ENCODE measurements at places on chromosomes 1 and 21.
A peak's percentile ranks its signal among the peaks of the same experiment; 100 is the strongest.

DNA sequence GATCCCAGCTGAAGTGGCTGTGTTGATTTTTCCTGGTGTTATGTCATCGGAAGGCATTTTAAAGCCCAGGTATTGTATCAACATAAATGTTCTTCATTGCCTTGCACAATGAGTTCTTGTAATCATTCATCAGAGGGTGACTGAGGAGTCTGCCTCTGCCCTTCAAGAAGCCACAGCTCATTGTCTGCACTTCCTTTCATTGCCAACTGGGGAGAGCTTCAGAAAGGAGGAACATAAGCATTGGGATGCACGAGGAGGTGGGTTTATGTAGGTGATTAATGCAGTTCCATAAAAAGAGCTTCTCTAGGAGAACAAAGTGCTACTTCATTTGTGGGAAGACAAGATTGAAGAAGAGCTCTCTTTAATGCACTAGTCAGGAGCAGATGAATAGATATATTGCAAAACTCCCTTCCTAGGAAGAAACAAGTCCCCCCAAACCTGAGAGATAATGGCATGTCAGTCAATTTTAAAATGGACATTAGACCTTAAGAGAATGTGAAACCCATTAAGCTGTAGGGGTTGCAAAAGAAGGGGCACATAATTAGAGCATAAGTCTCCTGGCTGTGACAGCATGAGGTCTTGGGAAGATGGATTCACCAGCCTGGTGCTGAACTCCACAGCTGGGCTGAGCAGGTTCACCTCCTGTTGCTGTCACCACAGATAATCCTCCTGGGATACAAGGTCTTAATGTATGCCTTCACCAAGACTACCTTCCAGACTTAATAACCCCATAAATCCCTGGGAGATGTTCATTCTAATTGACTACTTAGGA is 124.6 kb downstream of the BACH1 start:
- no peak for DNase-seq

GRCh38 chr1:109385417-109385816 is 12.3 kb downstream of the SORT1 start:
- DNase-seq, result no peak

- peak; percentile 7 for DNase-seq
Observed at GRCh38 chr1:83000286-83000685, 998.6 kb downstream of the TTLL7 start.

DNA sequence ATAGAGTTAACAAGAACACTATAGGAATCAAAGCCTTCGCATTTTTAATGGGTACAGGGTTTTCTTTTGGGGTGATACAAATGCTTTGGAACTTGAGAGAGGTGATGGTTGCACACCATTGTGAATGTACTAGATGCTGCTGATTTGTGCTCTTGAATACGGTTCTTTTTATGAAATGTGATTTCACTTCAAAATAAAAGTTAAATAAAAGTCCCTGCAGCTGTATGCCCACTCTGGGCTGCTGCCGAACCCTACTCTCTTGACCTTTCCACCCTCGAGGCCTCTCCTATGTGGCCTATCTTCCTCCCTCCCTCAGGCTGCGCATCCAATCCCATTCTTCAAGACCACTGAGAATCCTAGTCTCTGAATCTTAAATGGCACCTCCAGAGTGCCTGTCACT is 168.5 kb upstream of the AJAP1 start:
- DNase-seq, result no peak

GRCh38 chr1:84301004-84301784 is at the start of gene SAMD13:
SAMD13 (plus strand) TSS chr1:84301708; CDS start chr1:84303235, 1,527 bp downstream.
- DNase-seq, result peak; percentile 50

- no peak for DNase-seq
Observed at GRCh38 chr21:14736162-14736561, 190.0 kb upstream of the SAMSN1 start.

DNA sequence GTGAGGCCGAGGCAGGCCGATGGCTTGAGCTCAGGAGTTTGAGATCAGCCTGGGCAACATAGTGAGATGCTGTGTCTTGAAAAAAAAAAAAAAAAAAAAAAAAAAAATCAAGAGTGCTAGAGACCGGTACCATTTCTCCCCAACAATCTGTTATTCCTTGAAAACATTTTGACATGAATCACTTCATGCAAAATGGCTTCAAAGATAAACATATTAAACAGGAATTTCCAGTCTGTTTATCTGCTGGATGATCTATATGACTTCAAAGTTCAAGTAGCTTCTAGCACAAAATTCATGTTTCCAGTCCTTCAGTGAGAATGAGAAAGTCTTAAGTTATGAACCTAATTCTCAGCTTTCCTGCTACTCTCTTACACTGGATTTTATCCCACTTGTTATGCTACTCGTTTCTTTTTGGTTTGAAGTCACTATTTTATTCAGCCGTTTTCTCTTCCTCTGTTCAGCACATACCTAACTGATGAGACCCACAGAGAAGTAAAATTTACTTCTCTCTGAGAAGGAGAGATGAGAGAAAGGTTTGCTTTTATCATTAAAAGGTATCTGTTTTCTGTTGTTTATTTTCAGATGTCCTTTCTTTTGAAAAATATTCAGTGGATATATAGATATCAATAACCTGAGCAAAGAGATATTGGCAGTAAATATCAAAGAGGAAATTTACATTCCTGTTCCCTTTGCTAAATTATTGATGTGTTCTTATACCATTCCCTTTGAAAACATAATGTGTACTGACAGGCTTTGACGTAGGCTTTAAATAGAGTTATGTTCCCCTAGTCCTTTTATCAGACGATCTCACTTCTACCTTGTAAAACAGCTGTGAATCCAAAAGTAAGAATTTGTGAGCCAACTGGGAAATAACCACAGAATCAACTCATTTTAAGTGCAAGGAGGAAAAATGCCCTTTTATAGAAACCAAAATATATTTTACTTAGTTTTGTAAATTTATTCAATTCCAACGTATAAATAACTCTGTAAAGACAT is 38.2 kb downstream of the CD46 start:
- peak; percentile 82 for DNase-seq

DNA sequence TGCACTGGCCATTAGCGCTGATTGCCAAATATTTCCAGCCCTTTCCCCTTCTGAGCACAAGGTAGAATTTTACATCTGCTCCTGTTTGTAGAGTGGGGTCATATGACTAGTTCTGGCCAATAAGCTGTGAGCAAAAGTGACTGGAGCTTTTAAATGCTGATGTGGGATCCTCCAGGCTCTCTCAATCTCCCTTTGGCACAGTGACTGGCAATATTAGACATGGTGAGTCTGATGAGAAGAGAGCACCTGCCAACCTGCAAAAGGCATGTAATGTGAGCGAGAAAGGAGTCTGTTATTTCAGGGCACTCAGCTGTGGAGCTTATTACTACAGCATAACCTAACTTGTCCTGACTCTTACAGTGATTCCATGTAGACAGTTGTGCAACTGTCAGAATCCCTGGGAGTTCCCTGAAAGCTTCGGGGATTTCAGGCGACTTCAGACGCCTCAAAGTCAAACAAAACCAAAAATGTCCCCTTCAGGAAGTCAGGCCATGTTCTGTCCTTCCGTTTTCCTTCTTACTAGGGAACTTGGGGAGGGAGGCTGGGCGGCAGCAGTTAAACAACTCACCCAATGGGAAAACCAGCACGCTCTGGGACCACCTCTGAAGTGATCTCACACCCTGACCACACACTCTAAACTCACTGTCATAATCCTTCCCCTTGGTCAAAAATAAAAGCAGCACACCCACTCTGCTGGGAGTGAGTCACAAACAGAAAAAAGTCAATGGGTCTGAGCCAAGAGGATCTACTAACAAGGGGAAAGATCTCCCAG is 3.6 kb upstream of the RASSF5 start:
- DNase-seq, result peak; percentile 98

DNA sequence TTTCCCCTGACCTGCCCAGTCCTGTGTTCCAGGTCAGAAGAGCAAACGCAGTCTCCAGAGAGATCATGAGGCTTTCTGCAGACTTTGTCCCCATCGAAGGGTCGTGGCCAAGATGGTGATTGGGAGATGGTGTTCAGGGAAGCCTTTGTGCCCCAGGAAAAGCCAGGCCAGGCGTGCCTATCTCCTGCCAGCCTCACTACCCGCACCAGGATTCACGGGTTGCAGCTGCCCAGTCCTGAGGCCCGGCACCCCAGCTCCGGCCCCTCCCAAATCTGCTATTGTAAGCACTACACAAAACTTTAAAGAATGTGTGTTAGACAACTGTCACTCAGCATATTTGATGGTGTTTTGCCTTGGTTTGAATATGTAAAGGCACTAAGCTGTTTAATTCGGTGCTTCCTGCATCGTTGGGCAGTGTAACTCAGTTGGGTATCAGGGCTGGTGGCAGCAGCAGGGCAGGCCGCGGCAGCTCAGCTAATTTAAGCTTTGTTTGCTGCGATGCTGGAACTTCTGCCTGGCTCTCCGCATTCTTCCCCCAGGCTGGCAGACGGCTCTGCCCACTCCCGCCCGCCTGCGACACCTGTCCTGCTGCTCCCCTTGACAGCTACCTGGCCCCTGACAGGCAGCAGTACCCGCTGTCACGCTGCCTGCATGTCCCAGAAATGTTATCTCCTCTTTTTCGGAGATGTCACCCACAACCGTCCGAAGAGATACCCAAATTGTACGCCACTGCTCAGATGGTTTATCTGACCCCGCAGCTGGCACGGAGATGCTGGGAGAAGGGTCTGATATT is 209.0 kb upstream of the VAMP3 start:
- DNase-seq, result no peak
